ENCODE measurements at places on chromosomes 3 and 15.

GRCh38 chr15:74709011-74709410 lies 13.2 kb upstream of the EDC3 start:
- DNase-seq = no peak

- DNase-seq = no peak
Observed at GRCh38 chr3:76487446-76487845, 552.5 kb upstream of the ROBO2 start.

GRCh38 chr3:141629976-141630375 lies 108.1 kb upstream of the RNF7 start:
- DNase-seq = no peak

DNA sequence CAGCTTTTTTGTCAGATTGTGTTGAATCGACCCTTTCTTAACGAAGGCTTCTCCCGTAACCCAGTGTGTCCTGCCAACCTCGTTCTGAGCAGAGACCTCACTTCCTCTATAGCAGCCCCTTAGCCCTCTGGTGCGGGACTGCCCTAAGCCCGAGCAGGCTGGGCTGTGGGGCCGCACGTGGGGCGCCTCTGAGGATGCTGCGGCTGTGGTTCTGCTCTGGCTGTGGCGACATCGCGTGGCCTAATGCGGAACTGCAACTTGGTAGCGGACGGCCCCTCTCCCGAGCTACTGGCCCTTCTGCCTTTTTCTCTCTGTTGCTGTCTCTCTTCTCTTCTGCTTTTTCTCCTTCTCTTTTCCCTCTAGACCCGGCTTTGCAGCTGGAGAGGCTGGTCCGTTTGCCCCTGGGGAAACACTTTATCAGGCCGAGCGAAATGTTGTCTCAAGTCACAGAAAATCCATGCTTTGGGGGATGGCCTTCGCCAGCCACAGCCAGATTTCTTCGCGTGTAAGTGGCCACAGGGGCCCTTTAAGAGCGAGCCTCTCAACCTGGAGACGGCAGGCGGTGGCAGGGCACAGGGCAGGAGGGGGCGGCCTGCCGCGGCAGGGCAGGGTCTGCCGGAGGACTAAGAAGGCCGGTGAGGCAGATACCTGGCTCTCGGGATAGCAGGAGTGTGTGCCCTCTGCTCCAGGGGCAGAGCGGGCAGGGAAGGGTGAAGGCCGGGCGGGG lies 19.4 kb upstream of the KIF23 start:
- DNase-seq = no peak

DNA sequence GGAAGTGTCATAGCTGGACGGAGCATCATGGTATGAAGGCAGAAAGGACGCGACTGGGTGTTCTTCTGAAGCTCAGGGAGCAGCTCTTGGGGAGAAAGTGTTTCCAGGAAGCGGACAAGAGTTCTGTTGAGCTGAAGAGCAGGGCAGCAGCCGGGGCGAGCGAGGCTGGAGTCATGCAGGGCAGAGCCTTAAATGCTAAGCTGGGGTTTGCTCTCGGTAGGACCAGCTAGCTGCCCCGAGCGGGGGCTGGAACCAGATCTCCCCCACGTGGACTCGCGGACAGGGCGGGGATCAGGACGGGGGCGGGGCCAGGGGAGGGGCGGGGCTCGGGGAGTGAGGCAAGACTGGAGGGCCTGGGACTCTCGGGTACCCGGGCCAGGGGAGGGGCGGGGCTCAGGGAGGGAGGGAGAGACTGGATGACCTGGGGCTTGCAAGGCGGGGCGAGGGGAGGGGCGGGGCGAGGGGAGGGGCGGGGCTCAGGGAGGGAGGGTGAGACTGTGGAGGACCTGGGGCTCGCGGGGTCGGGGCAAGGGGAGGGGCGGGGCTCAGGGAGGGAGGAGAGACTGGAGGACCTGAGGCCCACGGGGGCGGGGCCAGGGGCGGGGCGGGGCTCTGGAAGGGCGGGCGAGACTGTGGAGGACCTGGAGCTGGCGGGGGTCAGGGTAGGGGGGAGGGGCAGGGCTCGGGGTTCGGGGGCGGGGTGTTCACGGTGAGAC lies 461 bp upstream of the FAH start:
- DNase-seq = peak; percentile 29

DNA sequence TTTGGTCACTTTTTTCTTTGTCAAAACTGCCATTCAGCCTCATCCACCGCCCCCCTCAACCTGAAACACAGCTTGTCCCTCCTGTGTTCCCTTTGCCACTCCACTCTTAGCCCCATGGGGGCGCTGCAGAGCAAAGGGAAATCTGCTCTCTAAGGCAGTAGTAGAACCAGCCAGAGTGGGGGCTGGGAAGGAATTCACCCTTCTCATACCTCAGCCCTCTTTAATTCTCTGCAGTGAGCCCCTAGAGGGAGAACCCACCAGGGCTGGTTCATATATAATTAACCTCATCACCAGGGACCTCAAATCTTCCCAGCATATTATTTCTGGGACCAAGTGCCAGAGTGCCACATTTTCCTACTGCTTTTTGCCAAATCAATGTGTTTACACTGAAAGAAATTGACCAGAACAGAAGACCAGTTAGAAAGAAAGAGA lies 2.8 kb upstream of the BCL6 start:
- DNase-seq = no peak

DNA sequence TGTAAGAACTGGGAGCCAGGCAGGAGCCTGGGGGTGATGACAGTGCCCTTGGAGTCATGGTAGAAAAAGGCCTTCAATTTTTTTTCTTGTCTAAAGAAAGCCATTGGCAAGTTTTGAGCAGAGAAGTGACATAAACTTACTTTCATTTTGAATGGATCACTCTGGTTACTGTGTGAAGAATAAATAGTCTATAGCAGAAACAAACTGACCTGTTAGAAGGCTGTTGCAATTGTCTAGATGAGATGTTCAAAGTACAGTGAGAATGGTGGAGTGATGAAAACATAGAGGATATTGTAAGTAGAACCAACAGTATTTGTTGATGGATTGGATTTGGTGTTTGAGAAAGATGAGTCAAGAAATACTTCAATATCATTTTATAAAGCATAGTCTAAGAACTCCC lies 439.9 kb downstream of the TBL1XR1 start:
- no peak for DNase-seq

- no peak for DNase-seq
Observed at GRCh38 chr3:42043099-42043813, 47.9 kb upstream of the TRAK1 start.

DNA sequence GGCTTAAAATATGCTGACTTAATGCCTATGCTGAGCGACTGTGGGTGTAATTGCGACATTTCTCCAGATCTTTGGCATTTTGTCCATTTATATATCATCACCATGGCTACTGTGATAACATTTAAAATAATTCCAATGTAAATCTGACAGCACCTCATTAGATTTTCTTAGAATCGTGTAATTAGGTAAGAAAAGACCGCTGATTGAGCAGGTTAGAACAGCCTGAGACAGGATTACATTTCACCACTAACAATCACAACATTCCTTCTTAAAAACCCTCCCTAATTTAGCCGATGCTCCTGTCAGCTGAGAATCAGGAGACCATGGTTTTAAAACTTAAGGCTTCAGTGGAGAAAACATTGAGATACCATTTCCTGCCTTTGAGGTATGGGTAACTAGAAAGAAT lies 455.3 kb upstream of the PDZRN3 start:
- DNase-seq = no peak

GRCh38 chr3:116553355-116553754 lies 108.1 kb upstream of the LSAMP start:
- DNase-seq = no peak

DNA sequence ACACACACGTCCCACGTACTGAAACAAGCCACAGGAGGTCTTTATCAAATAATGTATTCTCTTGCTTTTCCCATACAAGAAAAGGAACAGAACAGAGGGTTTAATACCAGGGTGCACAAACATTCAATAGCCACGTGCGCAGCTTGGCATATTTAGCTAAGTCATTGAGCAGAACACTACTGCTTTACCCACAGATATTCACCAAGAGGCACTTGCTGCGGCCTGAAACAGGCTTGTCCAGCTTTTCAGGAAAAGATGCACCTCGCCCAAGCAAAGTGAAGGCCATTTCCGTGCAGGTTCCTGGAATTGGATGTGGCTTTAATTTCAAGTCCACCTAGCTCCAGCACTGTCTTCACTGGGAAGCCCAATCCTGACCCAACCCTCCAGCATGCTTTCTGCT lies 17.6 kb downstream of the ZDHHC3 start:
- DNase-seq = no peak

DNA sequence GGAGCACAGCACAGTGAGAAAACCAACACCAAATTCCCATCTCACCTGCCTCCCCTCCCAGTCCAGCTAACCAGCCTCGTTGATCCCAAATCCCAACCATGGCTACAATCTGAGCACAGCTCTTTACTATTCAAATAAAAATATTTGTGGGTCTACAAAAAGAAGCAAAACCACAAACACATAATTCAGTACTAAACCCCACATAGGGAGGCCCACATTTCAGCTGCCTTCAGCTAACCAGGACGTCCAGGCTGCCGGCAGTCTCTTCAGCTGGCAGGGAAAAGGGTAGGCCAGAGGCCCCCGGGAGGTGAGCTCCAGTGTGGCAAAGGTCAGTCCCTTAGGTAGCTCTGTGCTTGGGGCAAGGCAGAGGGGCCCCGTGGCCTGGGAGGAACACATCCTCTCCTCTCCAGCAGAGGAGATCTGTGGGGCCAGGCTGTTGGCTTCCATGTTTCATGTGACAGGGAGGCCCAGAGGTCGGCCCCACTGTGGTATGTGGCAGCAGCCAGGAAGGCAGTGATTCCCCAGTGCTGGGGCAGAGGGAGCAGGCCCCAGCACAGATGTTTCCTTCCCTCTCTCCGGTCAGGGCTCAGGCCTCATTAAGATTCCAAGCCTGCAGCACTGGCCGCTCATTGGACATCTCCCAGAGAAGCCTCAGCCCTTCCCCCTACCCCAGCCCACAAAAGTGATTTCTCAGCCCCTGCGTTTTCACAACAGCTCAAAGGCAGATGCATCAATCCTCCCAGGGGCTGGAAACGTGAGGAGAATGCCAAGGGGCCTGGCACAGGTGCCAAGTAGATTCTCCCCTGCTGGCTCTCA lies 381.4 kb downstream of the NTRK3 start:
- DNase-seq = no peak

- no peak for DNase-seq
Observed at GRCh38 chr3:71129611-71130431, 453.7 kb downstream of the FOXP1 start.

DNA sequence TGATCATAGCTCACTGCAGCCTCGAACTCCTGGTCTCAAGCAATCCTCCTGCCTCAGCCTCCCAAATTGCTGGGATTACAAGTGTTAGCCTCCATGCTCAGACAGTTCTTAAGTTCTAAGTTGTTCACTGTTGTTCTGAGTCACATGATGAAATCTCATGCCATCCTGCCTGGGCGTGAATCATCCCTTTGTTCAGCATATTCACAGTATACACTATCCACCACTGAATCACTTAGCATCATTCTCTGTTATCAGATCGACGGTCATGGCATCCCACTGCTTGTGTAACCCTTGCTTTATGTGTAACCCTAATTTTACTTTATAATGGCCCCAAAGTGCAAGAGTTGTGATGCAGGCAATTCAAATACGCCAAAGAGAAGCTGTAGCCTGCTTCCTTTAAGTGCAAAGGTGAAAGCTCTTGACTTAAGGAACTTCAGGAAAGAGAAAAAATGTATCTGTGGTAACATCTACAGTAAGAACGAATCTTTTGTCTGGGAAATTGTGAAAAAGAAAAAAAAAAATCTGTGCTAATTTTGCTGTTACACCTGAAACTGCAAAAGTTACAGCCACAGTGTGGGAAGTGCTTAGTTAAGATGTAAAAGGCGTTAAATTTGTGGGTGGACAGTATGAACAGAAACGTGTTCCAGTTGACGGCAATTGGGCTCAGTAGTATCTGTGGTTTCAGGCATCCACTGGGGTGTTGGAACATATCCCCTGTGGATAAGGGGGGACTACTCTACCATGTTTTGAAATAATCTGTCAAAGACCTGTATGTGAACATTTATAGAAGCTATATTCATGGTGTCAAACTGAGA lies 80.6 kb downstream of the PCOLCE2 start:
- no peak for DNase-seq

- no peak for DNase-seq
Observed at GRCh38 chr3:128033102-128033501, 19.1 kb upstream of the SEC61A1 start.

- DNase-seq = no peak
Observed at GRCh38 chr3:189512039-189512438, 119.2 kb upstream of the TP63 start.

DNA sequence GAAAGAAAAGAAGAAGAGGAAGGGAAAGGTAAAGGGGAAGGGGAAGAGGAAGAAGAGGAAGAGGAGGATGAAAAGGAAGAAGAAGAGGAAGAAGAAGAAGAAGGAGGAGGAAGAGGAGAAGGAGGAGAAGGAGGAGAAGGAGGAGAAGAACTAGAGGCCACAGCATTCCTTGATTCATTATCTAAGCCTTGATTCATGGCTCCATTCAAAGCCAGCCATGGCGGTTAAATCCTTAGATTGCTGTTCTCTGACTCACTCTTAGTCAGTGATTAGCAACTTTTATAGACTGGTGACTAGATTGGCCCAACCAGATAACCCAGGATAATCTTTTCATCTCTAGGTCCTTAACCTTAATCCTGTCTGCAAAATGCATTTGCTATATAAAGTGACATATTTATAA lies 47.6 kb downstream of the OSTN start:
- DNase-seq = no peak

- DNase-seq = no peak
Observed at GRCh38 chr3:134874737-134875413, 79.8 kb downstream of the EPHB1 start.

GRCh38 chr3:101544161-101544850 lies 17.4 kb upstream of the TRMT10C start:
- DNase-seq = no peak

GRCh38 chr3:38583688-38584087 lies 65.8 kb downstream of the SCN5A start:
- DNase-seq = no peak

DNA sequence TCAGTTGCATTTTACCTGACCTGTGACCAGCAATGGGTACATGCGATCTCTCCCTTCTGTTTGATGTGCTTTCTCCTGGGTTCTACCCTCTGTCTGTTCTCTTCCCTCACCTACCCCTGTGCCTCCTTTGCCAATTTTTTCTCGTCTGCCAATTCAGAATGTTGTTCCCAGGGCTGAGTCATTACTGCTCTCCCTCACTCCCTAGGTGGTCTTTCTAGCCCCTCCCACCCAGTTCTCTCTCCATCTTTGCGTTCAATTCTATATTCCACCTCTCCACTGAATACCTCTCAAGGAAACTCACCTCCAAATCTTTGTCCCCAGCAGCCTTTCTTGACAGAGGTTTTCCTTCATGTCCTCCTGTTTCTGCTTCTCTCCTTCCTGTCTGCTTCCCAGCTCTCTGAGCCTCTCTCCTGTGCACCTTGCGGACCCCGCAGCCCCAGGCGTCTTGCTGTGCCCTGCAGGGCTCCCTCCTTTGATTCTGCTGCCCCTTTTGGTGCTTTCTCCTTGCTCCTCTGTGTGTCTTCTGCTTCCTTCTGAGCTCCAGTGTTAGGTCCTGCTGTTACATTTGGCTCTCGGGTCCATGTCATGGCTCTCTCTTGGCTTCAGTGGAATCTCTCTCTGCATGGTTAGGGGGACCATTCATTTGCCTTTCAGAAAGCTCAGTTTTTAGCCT lies 398.2 kb upstream of the TPM1 start:
- no peak for DNase-seq

GRCh38 chr15:70582143-70582945 lies 181.0 kb downstream of the UACA start:
- DNase-seq = no peak

- DNase-seq = no peak
Observed at GRCh38 chr3:73874606-73875369, 250.0 kb upstream of the PDZRN3 start.

- DNase-seq = no peak
Observed at GRCh38 chr3:136818769-136819391, at the start of gene SLC35G2. TSS of gene SLC35G2 (plus strand) at chr3:136819126. CDS start at chr3:136854461, 35,335 bp downstream.

- DNase-seq = no peak
Observed at GRCh38 chr3:184158404-184158803, 3.2 kb downstream of the DVL3 start.
